ENCODE measurements at places on chromosomes 1 and 21.
A peak's percentile ranks its signal among the peaks of the same experiment; 100 is the strongest.

DNA sequence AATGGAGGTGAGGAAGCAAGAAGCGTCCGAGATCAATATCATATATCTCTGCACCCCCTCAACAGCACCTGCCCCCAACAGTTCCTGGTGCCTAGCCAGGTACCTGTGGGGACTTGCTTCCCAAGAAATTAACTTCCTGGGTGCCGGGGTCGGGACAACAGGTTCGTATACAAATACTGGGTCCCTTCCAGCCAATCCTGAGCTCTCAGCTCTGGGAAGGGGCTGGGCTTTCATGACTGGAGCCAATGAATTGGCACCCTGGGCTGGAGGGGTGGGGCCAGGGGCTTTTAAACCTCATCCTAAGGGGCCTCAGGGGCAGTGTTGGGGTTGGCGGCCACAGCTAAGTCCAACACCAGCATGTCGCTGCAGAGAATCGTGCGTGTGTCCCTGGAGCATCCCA lies at the start of gene PADI3:
Gene PADI3 (plus strand): TSS at position 318 of the 400 bp plus-strand sequence. CDS start 40 bp downstream, at position 358.
- no peak for DNase-seq

- DNase-seq, result no peak
Observed at GRCh38 chr1:26574719-26575251, 45.2 kb downstream of the RPS6KA1 start.

- DNase-seq, result no peak
Observed at GRCh38 chr1:215606564-215607168, 39.6 kb downstream of the KCTD3 start.

- no peak for DNase-seq
Observed at GRCh38 chr1:24022581-24023361, 42.6 kb upstream of the SRSF10 start.

- DNase-seq, result peak; percentile 76
Observed at GRCh38 chr1:202164271-202165037, 4.1 kb upstream of the PTPN7 start.

GRCh38 chr1:197985351-197985750 lies 68.2 kb downstream of the LHX9 start:
- DNase-seq, result no peak

- no peak for DNase-seq
Observed at GRCh38 chr1:62593825-62594394, 3.4 kb upstream of the ANGPTL3 start.

- DNase-seq, result no peak
Observed at GRCh38 chr1:4838231-4838630, 183.8 kb downstream of the AJAP1 start.

GRCh38 chr21:26194811-26195251 lies 24.3 kb upstream of the APP start:
- DNase-seq, result no peak

DNA sequence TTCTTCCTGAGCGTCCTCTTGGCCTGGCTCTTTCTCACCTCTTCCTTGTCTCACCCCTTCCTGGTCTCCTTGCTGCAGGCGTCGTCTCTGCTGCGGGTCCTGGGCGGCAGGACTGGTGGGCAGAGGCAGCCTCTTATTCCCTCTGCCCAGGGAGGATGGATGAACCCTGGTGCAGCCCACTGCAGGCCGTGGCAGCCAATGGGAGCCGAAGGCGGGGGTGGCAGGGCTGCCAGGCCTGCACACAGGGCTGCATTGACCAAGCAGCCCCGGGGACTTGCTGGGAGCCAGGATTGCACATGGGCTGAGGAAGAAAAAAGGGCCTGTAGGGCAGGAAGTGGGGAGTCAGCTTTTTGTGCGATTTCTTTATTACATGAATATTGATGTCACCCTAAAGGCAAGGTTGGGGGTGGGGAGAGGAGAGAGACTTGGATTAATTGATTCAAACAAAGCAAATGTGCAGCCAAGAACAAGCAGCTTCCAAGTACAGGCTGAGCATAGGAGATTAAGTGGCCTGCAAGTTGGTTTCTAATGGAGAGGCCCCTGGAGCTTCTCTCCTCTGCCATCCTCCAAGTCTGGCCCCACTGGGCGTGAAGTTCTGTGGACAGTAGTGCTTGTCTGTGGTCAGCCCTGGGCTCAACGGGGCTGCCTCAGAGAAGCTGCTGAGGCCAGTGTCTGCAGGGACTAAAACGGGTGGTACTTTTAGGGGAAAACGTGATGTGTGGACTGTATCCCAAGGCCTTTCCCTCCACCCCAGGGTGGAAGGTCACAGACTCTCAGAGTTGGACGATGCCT lies at the start of gene S100B:
Gene S100B (minus strand): TSS at position 108 of the 792 bp plus-strand sequence. CDS start 2,667 bp downstream, outside the sequence.
- no peak for DNase-seq

GRCh38 chr1:53639251-53639763 lies 99.7 kb downstream of the GLIS1 start:
- no peak for DNase-seq

DNA sequence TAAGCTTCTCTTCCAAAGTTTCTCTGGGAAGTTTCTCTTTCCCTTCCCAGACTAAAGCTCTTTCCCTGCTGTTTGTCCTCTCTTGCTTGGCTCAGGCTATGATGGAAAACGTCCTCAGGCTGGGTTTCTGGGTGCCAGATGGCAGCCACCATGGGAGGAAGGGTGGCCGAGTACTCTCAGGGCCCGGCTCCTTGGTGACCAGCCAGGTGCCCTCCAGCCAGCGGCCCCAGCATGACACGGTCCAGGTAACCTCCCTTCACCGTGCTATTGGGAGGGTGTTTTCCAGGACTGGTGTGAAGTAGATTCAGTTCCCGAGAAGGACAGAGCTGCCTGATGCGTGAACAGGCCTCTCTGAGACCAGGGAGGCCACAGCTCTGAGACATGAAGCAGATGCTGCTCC lies 60.3 kb downstream of the KIF26B start:
- no peak for DNase-seq

DNA sequence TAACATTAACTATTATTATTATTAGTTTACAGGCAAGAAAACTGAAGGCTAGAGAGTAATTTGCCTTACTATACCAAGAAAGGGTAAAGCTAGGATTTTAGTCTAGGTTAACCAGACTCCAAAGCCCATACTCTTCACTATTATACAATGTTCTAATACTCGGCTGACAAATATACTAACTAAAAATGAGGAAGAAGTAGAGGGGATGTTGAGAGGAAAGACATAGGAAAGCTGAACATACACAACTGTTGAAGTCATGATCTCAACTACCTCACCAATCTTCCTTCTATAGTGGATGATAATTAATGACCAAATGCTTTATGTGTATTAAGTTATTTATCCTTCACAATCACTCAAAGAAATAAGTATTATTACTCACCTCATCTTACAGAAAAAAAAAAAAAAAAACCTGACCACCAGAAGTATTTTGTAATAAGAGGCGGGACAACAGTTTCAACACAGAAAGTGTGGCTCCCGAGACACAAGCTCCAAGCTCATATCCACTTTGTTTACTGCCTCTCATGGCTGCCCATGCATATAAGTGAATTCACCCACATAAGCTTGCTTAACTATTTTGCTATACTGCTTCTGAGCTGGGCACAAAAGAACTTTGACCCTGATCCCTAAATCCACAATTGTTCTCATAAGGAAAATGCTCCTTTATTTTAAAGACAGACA lies 78.0 kb downstream of the USP1 start:
- no peak for DNase-seq

DNA sequence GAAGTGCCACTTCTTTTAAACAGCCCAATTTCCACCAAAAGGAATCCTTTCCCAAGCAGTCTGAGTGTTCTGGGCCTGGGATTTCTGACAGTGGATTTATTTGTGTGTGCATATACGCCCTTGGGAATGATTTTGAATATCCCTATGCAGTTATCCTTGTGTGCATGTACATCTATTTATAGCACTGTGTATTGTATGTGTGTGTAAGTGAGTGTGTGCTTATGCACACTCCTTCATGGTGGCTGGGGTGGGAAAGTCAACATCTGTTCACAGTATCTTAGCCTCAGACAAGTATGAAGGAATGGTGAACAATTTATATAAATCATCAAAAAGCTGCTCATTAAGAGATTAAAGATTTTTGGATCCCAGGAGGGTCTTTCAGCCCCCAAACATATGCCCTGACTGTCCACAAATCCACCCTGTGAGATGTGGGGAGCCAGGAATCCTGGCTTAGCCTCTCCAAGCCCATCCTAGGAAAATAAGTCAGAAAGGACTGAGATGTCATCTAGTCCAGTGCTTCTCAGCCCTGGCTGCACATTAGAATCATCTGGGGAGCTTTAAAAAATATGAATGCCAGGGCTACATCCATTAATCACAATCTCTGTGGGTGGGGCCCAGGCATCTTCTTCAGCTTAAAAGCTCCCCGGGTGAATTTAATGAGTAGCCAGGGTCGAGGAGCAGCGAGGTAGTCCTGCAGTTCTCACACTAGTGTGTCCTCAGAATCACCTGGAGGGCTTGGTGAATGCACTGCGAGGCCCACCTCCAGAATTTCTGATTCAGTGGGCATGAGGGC lies 101.4 kb downstream of the PLXNA2 start:
- no peak for DNase-seq

DNA sequence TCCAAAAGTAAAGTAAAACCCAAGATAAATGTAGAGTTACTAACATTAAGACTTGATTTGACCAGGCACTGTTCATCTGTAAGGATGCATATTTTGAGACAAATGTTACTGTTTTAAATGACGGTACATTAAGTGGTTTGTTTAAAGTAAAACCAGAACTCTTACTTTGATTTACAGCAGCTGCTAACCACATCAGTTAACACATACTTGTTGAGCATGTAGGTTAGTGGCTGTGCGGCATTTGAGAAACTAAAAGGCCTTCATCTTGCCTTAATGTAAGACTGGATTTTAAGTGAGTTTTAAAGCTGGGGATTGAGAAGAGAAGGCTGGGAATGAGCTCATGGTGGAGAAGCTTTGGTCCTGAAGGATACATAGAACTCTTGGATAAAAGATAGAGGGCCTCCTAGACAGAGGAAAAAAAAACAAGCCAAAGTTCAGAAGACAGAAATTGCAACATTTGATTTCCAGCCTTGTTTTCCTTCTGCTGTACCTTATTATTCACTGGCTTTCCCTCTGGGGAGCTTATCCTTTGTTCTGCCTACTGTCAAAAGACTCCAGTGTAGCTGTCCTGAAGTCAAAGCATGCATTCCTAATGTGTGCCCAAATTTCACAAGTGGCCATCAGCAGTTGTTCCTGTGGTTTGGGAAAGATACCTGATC lies 66.6 kb downstream of the MTR start:
- DNase-seq, result no peak

GRCh38 chr1:207605444-207606361 lies 39.2 kb upstream of the CR1L start:
- DNase-seq, result no peak

DNA sequence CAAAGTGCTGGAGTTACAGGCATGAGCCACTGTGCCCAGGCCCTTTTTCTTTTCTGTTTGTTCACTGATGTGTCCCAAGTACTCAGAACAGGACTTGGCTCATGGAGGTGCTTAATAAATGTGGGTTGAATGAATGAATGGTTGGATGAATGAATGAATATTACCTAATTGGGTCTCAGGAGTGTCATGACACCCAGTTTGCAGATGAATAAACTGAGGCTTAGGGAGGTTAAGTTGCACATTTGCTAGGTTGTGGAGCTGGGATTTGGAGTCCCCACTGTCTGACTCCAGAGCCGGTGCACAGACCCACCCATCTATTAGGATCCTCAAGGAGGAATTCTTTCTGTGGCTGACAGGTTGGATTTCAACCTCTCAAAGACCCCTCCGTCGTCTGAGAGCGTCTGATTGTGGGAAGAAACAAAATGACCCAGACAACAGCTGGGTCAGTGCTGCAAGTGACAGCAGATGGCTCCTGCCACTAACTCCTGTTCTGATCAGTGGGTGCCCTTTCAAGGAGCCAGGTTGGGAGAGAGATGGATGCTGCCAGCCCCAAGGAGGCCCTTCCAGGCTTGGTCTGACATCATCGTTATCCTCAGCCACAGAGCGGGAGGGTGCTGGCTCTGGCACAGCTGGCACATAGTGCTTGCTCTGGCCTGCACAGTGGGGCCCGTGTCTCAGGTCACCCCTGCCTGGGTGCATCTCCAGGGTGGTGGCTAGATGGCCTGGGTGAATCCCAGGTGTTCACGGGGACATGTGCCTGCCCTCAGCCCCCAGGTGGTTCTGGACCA lies 24.2 kb downstream of the ARHGEF10L start:
- DNase-seq, result no peak

DNA sequence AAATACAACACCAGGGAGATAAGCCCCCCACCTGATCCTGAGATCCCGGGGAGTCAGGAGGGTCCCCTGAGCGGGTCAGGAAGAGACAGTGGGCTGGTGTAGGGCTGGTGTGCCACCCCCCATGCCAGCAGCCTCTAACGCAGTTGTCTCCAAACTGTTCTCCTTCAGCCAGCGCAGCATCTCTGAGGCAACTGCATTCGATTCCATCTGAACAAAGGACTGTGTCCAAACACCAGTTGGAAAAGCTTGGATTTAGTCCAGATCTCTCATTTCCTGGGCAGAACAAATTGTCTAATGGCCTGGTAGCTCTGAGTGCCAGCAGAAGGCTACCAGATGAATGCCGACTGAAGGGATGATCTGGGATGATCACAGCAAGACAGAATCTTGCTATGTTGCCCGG lies 44.1 kb upstream of the EIF4G3 start:
- DNase-seq, result no peak

- no peak for DNase-seq
Observed at GRCh38 chr1:87961992-87962391, 633.3 kb downstream of the LMO4 start.

DNA sequence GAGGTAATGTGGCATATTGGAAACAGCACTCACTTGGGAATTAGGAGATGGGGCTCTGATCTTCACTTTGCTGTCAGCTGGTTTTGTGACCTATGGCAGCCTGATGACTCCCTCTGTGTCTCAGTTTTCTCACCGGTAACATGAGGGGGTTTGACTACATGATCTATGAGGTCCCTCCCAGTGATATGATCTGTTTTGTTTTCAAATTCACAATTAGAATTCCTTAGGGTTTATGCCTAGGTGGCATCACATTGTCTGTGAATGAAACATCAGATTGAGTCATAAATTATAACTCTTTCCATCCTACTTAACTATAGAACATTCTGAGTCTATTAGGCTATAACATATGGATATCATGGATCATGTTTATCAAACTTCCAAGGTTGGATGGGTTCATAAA lies 386.6 kb downstream of the PTBP2 start:
- DNase-seq, result no peak

DNA sequence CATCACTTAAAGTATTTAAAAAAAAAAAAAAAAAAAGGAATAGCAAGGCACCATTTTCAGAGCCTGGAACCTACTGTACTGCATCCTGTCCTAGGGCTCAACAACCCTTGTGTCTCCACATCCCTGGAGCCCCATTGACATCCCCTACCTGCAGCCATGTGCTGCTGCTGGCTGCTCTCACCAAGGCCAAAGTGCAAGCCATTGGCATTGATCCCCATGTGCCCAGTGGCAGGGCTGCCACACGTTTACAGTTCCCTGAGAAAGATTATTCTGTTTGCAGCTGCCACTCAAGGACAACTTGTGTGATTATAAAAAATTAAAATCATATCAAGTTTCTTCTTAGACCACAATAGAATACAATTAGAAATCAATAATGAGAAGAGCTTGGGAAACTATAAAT lies 129.9 kb downstream of the LHX8 start:
- DNase-seq, result no peak

GRCh38 chr1:181104790-181105133 lies 16.3 kb downstream of the IER5 start:
- DNase-seq, result no peak

Data from GM12891 (cell line).